Breast epithelium (tissue), 4 donors: ENCODE measurements at places on chromosomes 13 and 19. TPM values are rescaled to one million over a fixed set of nuclear protein-coding genes. Genes with fewer than 3 reads are reported as not detected.

- no peaks in the 10 kb centered on the region for H3K27me3 ChIP-seq
- peaks cover 5% of the 10 kb centered on the region for H3K4me1 ChIP-seq
- no peaks in the 10 kb centered on the region for H3K36me3 ChIP-seq
- H3K27ac ChIP-seq, result no peak overlapping the region
Measured at GRCh38 chr13:74037762-74038161, 96.4 kb downstream of the KLF12 start.

GRCh38 chr19:17754634-17755442 is 3.6 kb downstream of the FCHO1 start:
- no peaks in the 10 kb centered on the region for H3K4me1 ChIP-seq
- no peaks in the 10 kb centered on the region for H3K36me3 ChIP-seq
- no peak overlapping the region for H3K4me3 ChIP-seq
- no peak overlapping the region for H3K27ac ChIP-seq

DNA sequence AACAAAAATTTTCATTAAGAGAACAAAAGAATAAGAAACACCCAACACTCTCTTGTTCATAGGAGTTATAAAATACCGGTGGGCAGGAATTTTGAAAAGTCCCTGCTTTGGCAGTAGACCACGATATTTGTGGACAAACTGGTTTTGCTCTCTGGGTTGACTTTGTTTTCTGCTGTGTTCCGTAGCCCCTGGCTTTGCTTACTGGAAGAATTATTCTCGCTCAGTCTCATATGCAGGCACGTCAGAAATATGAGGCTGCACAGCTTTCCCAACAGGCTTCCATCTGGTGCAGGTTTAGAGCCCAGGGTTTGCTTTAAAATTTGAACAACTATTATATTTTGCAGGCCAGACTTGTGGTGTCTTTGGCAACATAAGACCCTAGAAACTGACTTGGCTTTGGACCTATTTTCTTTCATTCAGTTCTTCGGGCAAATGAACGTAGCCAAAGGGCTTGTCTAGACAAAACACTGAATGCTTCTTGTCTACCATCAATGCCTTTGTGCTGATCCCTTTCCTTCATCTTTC is 2012.6 kb downstream of the PCDH9 start:
- peak overlapping the region; percentile 71 for H3K27ac ChIP-seq
- peak; percentile 26 for DNase-seq
- no peaks in the 10 kb centered on the region for H3K36me3 ChIP-seq
- H3K4me1 ChIP-seq, result no peaks in the 10 kb centered on the region

DNA sequence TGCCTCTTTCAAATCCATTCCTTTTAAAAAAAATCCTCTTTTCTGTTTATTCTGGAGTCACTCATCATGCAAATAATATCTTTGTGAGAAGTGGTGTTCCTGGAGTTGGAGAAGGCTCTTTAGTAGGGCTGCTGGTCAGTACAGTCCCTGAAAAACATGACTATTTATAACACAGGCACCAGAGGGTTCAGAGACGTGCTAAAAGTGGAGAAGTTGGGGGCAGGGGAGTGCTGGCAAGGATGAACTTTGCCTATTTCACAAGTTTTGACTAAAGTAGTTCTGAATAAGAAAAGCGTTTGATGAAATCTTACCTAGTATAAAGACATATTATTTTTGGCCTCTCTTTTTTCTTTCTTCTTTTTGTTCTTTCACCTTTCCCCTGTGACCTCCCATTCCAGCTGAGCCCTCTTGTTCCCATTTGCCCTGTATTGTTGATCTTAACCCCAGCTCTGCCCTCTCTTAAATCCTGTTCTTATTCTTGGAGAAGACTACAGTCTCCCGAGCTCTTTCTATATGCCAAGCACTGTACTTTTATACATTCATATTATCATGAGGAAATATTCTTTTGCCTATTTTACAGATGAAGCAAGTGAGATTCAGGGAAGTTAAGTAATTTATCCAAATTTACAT is 129.1 kb downstream of the TM9SF2 start:
- H3K4me3 ChIP-seq, result no peak overlapping the region
- DNase-seq, result no peak
- H3K27ac ChIP-seq, result no peak overlapping the region
- no peaks in the 10 kb centered on the region for H3K27me3 ChIP-seq

MCEMP1 gene
- total RNA-seq, result 1.0 TPM

VSTM2B gene
- total RNA-seq, result not detected
